ENCODE measurements at places on chromosomes 1 and 21.

- no peak for DNase-seq
Observed at GRCh38 chr1:66929146-66929688, 4.4 kb downstream of the MIER1 start.

GRCh38 chr1:88803444-88803843 is 87.9 kb downstream of the GTF2B start:
- DNase-seq = no peak

DNA sequence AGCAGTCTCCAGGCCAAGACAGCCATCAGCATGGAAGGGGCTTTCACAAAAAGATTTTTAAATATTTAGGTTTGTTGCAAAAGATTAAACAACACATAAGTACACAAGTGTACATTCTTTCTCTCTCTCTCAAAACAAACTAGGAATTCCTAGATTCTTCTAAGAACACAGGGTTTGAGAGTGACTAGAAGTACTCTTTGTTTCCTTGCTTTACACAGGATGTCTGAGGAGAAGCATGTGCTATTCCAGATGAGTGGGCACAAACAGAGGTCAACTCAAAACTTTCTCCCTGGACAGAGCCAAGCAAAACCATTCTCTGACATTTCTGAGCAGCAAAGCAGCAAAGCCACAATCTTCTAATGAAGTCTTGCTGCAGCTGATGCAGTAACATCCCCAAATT is 210.6 kb upstream of the HOOK1 start:
- DNase-seq = peak; percentile 21

GRCh38 chr1:203592156-203592555 is 34.5 kb upstream of the ATP2B4 start:
- DNase-seq = peak; percentile 84

- no peak for DNase-seq
Observed at GRCh38 chr1:19057182-19057779, 100.8 kb upstream of the IFFO2 start.

DNA sequence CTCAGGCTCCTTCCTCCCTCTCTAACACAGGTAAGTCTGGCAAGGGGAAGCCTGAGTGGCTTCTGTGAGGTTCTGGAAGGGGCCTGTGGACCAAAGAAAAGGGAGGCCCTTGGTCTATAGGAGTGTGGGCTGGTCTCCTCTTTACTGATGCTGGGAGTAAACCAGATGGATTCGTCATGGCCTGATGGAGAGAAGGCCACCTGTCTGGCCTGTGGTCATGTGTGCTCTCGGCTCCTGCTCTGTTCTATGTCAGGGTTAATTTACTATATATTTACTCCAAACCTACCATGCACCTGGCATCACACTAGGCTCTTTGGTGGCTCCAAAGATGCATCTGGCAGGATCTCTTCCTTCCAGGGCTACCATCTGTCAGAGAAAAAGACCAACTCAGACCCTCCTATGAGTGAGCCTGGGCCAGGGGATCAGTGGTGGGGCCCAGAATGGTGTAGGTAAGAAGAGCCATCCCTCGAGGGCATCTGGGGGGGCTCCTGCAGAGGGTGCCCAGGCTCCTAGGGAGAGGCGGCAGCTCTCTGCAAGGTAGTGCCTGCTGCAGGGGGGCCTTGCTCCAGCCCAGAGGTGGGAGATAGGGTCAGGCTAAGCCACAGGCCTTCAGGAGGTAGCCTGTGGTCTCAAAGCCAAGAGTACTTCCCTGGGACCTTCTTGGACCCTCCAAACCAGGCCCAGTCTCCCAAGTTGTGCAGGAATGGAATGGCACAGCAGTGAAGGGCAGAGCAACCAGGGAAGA is 68.2 kb upstream of the SELENON start:
- DNase-seq = no peak

GRCh38 chr21:44902268-44903049 is 18.2 kb downstream of the ITGB2 start:
- DNase-seq = no peak

DNA sequence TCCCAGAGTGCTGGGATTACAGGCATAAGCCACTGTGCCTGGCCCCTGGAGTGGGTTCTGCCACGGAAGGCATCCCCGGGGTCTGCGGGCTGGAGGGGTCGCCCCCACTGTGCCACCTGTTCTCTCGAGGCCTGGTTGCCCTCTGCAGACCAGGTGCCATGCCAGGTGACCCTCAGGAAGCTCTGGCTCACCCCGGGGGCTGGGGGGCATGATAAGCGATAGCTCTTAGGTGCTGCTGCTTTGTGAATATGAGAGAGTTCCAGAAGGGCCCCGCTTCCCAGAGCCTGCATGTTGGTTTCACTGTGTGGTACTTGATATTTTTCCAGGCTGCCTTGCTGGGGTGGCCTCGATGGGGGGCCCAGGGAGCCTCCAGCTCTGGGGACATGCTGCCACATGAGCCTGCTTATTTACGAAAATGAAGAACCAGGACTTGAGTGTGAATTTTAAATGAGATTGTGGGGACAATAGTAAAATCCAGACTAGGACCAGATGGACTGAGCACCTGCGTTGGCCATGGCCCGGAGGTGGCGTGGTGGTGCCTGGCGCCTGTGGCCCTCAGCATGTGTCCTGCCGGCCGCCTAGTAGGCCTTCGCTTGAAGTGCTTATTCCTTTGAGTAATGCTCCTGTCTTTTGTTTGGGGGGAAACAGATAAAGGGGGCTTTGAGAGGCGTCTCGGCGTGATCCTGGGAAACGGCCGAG is 7.3 kb downstream of the SKI start:
- no peak for DNase-seq

DNA sequence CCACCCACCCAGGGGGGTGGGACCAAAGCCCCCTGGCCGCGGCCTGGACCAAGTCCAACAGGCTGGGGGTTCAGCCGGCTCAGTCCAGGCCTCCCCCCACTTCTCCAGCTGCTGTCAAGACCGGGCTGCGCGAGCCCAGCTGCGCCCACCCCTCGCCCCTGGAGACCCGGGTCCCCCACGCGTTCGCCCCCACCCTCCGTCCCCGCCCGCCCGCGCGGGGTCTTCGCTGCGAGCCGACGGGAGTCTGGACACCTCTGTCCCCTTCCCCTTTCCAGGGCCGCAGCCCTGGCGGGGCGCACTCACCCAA is 253 bp downstream of the RAP1GAP start:
- DNase-seq = no peak

GRCh38 chr1:8915446-8915845 is 30.2 kb upstream of the CA6 start:
- DNase-seq = peak; percentile 84

- no peak for DNase-seq
Observed at GRCh38 chr1:151210830-151211229, 12.5 kb downstream of the PIP5K1A start.

DNA sequence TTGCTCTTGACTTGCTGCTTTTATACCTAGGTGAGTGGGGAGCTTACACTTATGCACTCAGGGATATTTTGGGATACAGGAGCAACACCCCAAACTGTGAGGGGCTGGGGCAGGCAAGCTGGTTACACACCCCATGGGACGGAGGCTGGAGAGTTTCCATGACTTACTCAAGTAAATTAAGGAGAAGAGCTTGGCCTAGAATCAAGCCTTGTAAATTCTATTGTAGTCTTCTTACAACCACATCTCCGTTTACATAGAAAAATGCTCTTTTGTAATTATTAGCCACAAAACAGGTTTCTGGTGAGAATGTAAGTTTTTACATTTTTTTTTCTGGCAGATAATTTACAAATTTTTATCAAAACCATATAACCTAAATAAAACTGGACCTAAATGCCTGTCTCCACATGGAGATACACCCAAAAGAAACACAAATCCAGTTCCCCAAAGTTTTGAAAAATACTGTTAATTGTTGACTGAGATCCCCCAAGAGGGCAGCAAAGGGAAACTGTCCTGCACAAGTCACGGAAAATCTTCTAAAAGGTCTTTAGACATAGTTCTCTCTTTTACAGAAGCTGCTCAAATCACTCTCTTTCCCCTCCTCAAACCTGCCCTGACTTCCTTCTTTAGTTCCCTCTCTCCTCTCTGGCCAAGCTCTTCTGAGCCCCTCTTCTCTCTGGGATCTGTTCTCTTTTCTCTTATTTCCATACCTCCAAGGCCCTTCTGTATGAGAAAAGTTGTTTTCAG is 134.0 kb downstream of the HIVEP3 start:
- DNase-seq = no peak

DNA sequence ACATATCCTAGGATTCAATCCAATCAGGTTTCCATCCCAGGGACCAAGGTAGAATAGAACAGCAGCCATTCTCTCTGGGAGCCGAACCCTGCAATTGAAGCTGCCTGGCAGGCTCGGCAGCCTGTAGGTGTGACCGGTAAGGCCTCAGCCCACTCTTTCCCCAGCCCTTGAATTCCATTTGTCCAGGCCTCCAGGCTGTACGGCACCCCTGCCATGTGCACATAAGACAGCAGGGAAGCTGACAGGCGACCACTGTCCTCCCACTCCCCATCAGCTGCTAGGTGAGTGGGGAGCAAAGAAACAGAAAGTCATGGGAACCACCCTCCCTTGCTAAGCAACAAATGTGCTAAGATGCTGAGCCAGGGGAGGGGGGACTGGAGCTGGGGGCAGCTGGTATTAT is 23.0 kb downstream of the OPTC start:
- no peak for DNase-seq

- no peak for DNase-seq
Observed at GRCh38 chr1:104248385-104248784, 498.7 kb downstream of the AMY1C start.

Data from retina (tissue), 1 donor.